Right renal pelvis (tissue), 4 donors: ENCODE measurements at places on chromosomes 1 and 21.

DNA sequence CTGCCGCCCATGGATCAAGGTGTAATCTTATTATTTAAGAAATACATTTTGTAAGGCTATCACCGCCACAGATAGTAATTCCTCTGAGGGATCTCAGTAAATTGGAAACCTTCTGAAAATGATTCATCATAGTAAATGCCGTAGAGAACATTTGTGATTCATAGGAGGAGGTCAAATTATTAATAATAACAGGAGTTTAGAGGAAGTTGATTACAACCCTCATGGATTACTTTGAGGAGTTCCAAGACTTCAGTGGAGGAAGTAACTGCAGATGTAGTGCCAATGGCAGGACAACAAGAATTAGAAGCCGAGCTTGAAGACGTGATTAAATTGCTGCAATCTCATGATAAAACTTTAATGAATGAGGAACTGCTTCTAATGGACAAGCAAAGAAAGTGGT, 280.1 kb downstream of the PTPRC start:
- no peak for DNase-seq

GRCh38 chr1:62437273-62437940, 558 bp downstream of the USP1 start:
- DNase-seq, result no peak

DNA sequence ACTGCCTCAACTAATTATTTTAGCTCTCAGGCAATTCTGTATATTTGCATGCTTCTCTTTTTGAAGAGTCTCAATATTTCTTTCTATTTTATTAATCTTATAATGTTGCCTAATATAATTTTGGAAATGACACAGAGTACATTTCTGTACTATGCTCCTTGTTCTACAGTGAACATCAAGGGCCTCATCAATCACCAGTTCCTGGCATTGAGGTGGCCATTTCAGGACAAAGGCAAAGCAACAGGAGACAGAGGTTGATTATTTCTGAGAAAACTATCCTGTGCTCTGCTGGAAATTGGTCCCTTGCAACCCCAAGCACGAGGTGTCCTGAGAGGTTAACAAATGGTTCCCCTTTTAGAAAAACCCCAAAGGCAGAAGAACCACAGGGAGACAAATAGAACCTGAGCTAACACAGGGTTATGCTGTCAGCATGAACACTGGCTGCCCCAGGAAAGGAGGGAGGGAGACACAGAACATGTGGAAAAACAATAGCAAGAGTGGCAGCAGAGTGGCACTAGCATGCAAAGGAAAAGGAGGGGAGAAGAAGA, 63.9 kb upstream of the VAV3 start:
- no peak for DNase-seq

- no peak for DNase-seq
Observed at GRCh38 chr1:70441392-70442035, 30.4 kb downstream of the CTH start.

DNA sequence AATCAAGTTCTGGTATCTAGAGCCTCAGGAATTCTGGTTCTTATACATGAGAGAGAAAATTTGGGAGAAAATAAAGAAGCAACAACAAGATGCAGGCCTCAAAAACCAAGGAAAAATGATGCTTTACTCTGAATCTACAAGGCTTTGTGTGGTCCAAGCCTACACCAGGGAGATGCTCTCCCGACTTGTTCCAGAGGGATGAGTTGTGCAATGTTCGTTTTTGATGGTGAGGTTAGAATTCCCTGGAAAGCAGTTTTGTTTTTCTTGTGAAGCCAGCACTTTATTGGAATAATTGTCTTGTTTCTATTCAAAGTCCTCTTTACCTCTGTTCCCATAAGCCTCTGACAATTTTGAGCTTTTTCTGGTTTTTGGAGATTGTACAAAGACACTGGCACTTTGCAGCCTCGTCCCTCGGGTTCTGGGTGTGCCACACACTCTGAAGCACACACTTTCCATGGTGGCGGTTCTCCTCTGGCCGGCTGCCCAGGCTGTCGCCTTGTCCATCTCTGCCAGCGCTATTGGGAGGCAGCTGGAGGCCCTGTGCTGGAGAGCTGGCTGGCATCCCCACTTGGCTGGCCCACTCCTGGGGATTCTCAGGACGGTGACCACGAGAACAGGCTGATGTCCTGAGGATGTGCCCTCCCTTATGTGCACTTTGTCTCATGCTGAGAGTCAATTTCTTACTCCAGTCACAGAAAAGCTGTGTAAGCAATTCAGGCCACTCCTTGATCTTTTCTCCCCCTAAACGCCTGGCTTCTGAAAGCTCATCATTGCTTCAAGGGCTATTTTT, 70.2 kb downstream of the EDEM3 start:
- no peak for DNase-seq

- no peak for DNase-seq
Observed at GRCh38 chr1:177305040-177306018, 134.6 kb downstream of the BRINP2 start.

DNA sequence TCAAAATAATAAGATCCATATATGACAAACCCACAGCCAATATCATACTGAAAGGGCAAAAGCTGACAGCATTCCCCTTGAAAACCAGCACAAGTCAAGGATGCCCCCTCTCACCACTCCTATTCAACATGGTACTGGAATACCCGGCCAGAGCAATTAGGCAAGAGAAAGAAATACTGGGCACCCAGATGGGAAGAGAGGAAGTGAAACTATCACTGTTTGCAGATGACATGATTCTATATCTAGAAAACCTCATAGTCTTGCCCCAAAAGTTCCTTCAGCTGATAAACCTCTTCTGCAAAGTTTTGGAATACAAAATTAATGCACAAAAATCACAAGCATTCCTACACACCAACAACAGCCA, 442.7 kb downstream of the PTBP2 start:
- no peak for DNase-seq

- no peak for DNase-seq
Observed at GRCh38 chr1:199310708-199311107, 671.9 kb downstream of the PTPRC start.

GRCh38 chr1:21313203-21313885, 23.1 kb upstream of the ECE1 start:
- DNase-seq, result no peak

DNA sequence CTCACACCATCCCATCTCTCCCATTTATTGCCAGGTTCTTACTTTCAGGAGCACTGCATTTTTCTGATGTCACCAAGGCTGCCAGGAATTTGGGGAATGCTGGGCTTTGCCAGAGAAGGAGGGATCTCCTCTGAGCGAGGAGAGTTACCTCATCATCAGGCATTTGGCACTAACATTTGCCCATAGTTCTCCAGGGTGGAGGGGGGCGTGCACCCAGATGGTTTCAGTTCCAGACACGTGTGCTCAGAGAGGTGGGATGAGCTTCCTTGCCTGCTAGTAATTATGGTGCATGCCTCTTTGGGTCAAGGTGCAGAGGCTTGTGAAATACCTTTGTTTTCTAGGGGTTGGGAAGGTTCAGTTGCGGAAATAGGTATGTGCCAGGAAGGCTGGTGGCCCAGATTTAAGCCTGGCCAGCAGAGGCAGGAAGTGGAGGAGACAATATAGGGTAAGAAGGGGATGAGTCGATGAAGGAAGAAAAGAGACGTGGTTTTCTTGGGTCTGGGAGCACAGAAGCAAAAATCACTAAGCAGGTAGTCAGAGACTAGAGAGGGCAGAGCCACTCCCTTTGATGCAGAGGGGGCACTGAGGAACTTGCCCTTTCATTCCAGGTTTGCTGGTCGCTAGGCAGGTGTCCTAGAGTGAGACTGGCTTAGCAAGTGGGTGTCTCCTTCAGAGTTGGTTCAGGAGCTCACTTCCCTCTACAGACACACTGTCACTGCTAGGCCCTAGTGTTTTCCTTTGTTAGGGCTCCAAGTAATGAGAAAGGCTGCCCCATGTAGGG, 7.2 kb downstream of the TUFT1 start:
- no peak for DNase-seq

DNA sequence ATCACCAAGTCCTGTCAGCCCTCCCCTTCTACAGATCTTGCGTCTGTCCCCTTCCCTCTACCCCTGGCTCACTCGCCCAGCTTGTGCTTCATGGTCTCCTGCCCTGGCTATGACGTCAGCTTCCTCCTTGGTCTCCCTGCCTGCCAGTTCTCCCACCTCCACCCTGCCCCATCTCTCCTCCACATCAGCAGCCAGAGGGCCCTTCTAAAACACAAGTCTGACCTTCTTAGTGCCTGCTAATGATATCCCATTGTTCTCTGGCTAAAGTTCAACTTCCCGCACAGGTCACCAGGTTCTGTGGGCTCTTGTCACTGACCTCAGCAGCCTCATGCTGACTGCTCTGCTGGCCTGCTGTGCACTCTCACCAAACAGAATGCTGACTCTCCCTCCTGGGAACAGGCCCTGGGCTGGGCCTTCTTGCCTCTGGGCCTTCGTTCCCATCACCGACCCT, 24.7 kb upstream of the MYCL start:
- DNase-seq, result no peak

GRCh38 chr1:86965012-86965826, 50.8 kb downstream of the HS2ST1 start:
- no peak for DNase-seq

DNA sequence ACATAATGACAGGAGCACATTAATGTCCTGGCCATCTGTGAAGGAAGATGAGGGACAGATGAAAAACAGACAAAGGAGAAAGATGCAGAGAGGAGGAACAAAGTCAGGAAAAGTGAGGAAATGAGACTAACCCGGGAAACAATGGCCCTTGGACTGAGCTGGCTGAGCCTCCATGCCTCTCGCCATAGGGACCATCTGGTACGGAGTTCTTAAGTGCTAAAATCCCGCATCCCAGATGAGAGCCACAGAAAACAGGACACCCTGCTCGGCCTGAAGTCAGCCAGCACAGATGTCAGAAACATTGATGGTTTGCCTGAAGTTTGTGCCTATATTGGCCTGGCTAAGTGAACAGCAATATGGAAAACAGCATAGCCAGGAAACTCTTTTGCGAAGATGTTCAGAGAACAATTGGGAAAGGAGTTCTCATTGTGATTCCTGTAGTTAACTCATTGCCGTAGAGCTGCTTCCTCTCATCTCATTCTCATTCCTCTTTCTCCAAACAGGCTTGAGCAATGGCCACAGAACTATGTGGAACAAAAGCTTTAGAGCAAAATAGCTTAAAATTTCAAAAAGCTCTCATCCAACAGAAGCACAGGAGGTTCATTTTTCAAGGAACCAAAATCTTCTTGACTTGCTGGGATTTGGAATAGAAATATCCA, 96.6 kb downstream of the ASTN1 start:
- DNase-seq, result no peak

DNA sequence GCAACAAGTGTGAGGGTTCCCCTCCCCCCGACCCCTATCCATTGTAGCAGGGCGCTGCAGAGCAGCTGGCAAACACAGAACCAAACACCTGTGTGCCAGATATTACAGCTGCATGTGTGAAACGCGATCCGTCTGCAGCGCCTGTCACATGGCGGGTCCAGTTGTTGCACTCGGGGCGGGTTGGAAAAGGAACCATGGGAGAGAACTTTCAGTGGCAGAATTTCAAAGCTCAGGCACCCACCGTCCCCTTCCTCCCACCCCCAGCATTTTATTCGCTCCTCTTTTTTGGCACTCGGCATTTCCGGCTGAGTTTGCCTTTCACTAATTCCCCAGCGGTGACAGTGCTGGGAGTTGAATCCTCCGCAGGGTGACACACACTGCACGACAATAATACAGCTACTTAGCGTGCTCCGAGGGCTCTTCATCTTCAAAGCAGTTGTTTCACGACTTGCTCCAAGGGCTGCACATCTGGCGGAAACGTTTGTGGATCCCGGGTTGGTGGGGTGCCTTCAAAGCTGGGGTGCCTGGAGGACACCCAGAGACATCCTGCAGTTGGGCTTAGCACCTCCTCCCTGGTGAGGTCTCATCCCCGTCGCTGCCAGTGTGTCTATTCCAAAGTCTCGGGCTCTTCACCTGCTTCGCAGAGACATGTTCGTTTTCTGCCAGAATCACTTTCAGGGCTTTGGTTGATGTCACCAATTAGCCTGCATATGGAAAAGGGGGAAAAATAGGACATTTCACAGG, 180.7 kb downstream of the ZBTB18 start:
- no peak for DNase-seq

DNA sequence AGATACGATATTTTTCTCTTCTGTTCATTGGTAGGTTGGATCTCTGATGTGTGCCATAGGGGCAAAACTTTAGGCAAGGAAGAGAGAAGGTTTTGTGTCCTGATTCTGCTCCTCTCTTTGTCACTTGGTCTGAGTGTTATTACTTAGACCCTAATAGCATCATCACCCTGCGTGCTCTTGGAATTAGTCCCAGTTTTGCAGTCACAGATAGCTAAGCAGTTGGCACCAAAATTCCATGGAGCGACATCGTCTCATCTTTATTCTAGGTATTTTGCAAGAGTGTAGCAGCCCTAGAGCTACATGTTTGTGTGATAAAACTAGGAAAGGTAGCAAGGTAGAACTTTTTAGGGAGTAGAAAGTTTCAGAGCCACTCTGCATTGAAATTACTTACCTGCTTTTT, 23.8 kb downstream of the PIP5K1A start:
- no peak for DNase-seq

DNA sequence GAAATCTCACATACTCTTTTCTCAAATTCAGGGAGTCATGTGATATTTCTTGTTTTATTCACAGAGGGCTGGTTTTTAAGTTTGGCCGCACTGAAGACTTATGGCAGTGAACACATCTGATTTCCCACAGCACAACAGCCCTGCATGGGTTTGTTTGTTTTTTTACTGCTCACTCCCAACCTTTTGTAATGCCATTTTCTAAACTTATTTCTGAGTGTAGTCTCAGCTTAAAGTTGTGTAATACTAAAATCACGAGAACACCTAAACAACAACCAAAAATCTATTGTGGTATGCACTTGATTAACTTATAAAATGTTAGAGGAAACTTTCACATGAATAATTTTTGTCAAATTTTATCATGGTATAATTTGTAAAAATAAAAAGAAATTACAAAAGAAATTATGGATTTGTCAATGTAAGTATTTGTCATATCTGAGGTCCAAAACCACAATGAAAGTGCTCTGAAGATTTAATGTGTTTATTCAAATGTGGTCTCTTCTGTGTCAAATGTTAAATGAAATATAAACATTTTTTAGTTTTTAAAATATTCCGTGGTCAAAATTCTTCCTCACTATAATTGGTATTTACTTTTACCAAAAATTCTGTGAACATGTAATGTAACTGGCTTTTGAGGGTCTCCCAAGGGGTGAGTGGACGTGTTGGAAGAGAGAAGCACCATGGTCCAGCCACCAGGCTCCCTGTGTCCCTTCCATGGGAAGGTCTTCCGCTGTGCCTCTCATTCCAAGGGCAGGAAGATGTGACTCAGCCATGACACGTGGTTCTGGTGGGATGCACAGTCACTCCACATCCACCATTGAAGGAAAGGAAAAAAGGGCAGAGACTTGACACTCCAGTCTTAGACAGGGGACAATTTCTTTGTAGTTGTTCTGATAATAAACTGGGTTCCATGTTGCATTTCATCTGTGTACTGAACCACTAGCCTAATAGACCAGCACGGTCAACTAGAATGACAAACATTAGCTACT, 22.8 kb downstream of the TMEM50A start:
- DNase-seq, result no peak

GRCh38 chr1:27109103-27109822, 45.7 kb downstream of the SLC9A1 start:
- DNase-seq, result no peak

GRCh38 chr1:21340230-21340945, 50.1 kb upstream of the ECE1 start:
- no peak for DNase-seq

- DNase-seq, result no peak
Observed at GRCh38 chr1:39450956-39451606, 40.4 kb upstream of the BMP8A start.
